ENCODE measurements at places on chromosomes 3 and 15. TPM values are rescaled to one million over a fixed set of nuclear protein-coding genes. Genes with fewer than 3 reads are reported as not detected.

The XCR1 gene
- not detected for total RNA-seq

DNA sequence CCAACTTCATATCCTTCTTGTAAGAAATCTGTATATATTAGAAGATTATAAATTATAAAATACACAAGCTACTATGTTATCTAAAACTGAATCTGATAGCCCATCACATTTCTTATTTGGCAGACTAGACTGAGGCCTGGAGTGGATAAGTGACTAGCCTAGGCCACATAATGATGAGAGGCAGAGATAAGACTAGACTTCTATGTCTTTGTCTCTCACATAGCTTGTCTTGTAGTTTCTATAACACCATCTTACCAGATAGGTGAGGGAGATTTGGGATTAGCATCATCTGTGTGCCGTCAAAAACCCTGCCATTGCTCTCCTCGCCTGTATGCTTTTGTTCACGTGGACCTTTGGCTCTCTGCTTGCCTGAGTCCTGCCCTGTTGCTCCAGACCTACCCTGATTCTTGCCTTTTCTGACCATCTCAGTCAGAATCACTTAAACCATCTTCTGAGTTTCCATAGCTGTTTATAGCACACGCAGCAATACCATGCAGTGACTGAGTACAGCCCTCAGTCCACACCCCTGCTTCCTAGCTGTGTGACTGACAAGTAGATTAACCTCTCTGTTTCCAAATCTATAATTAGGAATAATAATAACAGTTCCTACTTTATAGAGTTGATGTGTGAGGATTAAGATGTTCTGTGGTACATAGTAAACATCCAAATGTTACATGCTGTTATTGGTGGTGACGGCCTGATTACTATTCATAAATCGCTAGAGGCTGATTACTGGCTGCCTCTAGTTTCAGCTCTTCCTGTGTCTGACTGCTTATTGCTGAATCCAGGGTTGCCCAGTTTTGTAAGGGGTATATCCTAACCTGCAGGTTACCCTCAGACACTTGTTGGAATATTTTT lies 49.7 kb downstream of the PDE8A start:
- DNase-seq: no peak

The RFX7 gene
- 4.6 TPM for total RNA-seq

GRCh38 chr3:158384019-158384418 lies 187.0 kb upstream of the MLF1 start:
- no peak for DNase-seq

The PLCH1 gene
- total RNA-seq: 0.53 TPM

GRCh38 chr3:81462921-81463320 lies 298.5 kb downstream of the GBE1 start:
- no peak for DNase-seq

The CP gene
- total RNA-seq: not detected

DNA sequence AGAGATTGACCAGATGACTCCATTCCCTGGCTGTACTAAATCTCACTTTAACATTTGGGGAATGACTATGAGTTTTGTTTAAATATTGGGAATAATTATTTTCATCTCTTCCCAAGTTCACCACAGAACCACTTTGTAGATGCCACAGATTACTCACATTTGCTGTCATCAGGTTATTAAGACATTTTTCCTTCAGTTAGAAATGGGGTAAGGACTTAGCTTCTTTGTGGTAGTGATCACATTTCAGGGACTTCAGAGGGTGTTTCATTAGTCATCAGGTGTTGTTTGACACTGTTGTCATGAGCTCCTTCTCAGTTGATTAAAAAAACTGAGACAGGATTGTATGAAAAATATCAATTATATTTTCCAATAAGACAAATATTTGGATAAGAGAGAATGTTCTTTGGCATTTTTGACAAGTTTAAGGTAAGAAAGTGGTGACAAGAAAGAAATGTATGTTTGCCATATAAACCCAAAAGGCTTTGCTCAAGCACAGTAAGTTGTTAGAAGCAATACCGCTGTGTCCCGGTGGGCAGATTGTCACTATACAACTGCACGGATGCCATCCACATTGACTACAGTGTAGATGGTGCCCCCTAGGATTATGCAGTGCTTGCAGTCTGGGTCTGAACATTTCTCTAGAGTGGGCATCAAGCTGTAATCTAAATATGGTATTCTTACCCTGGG lies 22.3 kb downstream of the FBXL2 start:
- peak; percentile 80 for DNase-seq

All from HT1080 (cell line).